ENCODE measurements at places on chromosomes 3 and 15. TPM values are rescaled to one million over a fixed set of nuclear protein-coding genes. Genes with fewer than 3 reads are reported as not detected.

DNA sequence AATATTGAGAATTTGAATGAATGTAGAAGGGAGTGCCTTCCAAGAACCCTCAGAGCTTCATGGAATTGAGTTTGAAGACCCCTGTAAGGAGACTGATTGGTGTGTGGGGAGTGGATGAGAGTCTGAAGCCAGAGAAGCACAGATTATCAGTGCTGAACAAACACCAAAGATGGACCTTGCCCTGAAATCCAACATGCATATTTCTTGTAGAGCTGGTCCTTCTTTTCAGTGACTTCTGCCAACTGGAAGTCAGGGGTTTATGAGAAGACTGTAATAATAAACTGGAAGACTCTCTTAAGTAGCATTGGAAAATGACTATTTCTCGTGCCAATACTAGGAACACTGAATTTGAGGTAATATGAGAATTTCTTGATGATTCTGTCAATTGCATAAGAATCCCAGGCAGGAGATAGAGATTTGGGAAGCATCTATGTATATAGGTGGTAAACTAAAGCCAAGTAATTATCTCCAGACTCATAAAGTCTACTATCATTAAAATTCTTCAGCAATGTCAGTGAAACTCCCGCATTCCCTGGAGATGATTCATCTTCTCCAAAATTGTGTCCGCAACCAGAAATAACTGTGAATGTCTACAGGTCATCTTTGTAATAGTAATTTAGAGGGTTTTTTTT is 213.8 kb downstream of the IL5RA start:
- no peak overlapping the region for H3K27ac ChIP-seq
- H3K4me1 ChIP-seq = no peaks in the 10 kb centered on the region
- H3K27me3 ChIP-seq = no peaks in the 10 kb centered on the region
- DNase-seq = no peak
- no peak overlapping the region for H3K4me3 ChIP-seq

DNA sequence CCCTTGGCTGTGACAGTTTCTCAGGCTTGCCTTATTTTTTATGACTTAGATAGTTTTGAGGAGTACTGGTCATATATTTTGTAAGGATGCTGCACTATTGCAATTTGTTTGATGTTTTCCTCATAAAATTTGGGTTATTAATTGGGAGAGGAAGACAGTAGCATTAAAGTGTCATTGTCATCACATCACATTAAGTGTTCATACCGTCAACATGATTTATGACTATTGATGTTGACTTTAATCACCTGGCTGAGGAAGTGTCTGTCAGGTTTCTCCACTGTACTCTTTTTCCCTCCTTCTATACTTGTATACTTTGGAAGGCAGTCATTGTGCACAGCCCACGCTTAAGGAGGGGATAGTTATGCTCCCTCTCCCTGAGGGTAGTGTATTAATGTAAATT is 26.9 kb downstream of the TRIM69 start:
- no peak overlapping the region for H3K27ac ChIP-seq
- H3K4me1 ChIP-seq = no peaks in the 10 kb centered on the region
- no peak for DNase-seq
- no peak overlapping the region for H3K4me3 ChIP-seq
- H3K27me3 ChIP-seq = no peaks in the 10 kb centered on the region

DNA sequence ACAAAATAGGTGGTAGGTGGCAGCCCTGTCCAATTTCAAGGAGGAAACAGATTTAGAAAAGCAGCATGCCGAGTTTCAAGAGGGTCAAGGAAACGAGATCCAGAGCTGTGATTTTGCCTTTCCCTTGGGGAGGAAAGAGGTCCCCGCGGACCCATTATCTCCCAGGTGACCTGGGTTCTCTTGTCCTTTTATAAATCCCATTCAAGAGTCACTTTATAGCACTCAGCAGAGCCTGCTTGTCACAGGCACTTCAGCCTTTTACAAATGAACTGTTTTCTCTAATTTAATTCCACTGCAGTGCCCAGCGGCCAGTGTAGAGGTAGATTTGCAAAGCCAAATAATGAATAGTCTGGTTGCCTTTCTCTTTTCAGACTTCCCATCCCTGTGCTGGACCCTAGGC is 99.9 kb downstream of the CD47 start:
- H3K27me3 ChIP-seq = no peaks in the 10 kb centered on the region
- no peak overlapping the region for H3K4me3 ChIP-seq
- no peak for DNase-seq
- H3K36me3 ChIP-seq = no peaks in the 10 kb centered on the region
- H3K27ac ChIP-seq = no peak overlapping the region

The HHLA2 gene
- 0.24 TPM for total RNA-seq

The TNNC1 gene
- 5.5 TPM for total RNA-seq

GRCh38 chr3:80701349-80701748 is 933.6 kb upstream of the ROBO1 start:
- no peaks in the 10 kb centered on the region for H3K4me1 ChIP-seq
- DNase-seq = no peak
- no peak overlapping the region for H3K27ac ChIP-seq
- H3K27me3 ChIP-seq = no peaks in the 10 kb centered on the region
- H3K36me3 ChIP-seq = no peaks in the 10 kb centered on the region

DNA sequence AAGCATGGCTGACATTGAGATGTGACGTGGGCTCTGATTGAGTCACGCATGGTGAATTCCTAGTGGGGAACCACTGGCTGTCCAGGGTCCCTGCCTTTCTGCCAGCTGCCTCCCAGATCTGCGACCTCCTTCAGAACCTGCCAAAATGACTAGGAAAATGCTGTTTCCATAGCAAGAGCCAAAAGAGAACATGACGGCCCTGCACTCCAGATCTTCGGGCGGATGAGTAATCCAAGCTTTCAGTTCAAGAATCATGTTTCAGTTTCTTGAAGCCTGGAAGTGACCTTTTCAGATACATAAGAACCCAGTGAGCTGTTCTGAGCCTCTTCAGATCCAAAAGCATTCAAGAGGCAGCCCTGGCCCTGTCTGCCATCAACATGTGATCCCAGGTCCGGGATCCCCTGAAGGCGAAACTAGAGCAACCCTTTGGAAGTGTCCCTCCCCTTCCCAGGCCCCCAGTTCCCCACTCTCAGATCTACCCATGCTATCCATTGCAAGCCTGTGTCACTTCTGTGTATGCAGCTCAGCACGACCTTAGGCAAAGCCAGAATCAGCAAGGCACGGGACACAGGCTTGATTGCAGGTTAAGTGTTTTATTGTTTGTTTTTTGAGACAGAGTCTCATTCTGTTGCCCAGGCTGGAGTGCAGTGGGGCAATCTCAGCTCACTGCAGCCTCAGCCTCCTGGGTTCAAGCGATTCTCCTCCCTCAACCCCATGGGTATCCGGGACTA is 19.7 kb downstream of the ANKRD63 start:
- H3K27ac ChIP-seq = no peak overlapping the region

The CLDN18 gene
- total RNA-seq = 0.28 TPM

- H3K4me1 ChIP-seq = no peaks in the 10 kb centered on the region
- no peak for DNase-seq
- H3K27me3 ChIP-seq = no peaks in the 10 kb centered on the region
- no peak overlapping the region for H3K27ac ChIP-seq
- no peak overlapping the region for H3K4me3 ChIP-seq
Observed at GRCh38 chr3:49461443-49462171, 8.5 kb upstream of the DAG1 start.

- H3K4me1 ChIP-seq = peaks cover 14% of the 10 kb centered on the region
- H3K36me3 ChIP-seq = no peaks in the 10 kb centered on the region
- H3K4me3 ChIP-seq = no peak overlapping the region
- no peak for DNase-seq
- H3K27me3 ChIP-seq = no peaks in the 10 kb centered on the region
- no peak overlapping the region for H3K27ac ChIP-seq
Observed at GRCh38 chr15:41939986-41940385, 32.4 kb downstream of the EHD4 start.

The ITIH3 gene
- total RNA-seq = 0.24 TPM

The OXTR gene
- 0.80 TPM for total RNA-seq

All from thymus (tissue), 14 donors.